ENCODE measurements at places on chromosomes 4 and X. TPM values are rescaled to one million over a fixed set of nuclear protein-coding genes. Genes with fewer than 3 reads are reported as not detected.
A peak's percentile ranks its signal among the peaks of the same experiment; 100 is the strongest.

GRCh38 chrX:10367406-10367805 is 210.6 kb downstream of the CLCN4 start:
- DNase-seq = no peak

DNA sequence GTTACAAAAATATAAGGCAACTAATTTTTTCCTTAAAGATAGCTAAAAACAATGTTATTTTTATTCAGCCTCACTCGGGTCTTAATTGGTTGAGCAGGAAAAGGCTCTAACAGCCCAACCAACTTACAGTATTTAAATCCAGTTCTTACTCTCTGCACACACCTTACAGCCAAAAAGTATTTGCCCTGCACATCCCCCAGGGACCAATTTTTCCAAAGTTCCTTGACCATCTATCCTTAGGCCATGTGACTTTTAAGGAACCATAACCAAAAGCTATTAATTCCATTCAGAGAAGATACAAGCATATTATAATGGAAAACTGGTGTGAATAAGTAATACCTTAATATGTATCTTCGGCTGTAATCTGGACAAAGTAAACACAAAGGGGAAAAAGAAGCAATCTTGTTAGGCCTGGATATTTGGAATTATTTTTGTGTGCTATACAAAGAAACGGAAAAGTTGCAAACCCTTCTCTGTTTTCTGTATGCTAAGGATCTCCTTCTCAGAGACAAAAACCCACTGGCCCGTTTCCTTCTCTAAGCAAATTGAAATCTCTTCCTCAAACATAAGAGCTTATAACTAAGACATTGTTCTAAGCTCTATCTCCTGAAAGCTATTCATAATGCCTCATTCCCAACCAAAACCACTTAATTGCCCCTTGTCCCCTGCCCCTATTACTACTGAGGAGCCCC is 1.0 kb upstream of the THAP9 start:
- DNase-seq = peak; percentile 6

DNA sequence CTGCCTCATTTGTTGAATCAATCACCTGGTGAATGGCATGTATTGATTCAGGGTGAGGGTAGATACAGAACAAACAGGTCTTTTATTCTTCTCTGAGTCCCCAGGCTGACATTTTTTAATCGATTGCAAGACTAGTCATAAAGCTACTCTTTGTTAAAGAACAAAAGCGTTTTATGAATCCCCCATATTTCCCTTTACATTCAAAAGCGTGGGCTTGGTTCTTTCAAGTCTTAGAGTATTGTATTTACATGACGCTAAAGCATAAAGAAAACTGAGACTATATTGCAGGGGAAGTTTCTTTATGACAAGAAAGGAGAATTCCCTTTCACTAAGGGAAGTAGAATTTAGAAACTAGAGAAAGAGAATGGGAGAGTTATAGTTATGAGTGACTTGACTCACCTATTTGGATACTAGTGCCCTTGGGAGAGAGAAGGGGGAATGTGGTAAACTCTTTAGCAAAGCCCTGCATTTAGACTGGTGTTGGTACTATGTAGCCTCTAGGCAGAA is 69.3 kb upstream of the PDE5A start:
- DNase-seq = no peak

- DNase-seq = peak; percentile 47
These were observed 389.4 kb downstream of the GALNTL6 start for GRCh38 chr4:172202480-172203076.

DNA sequence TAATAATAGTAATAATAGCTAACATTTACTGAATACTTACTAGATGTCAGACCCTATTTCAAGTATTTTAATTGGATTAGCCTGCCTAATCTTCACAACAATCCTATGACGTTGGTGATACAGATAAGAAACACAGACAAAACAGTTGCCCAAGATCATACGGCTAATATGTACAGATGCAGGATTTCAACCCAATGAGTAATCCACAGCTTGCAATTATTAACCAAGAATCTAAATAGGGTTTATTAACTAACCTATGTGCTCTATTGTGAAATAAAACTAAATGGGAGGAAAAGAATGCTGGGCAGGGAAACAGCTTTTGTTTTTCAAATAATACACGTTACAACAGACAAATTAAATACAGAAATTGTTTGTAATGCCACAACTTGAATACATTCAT is 23.4 kb downstream of the FBXO8 start:
- peak; percentile 26 for DNase-seq

LAMP2 gene
- 163 TPM for polyA plus RNA-seq

GRCh38 chr4:109486007-109486406 is 52.4 kb downstream of the SEC24B start:
- no peak for DNase-seq

DNA sequence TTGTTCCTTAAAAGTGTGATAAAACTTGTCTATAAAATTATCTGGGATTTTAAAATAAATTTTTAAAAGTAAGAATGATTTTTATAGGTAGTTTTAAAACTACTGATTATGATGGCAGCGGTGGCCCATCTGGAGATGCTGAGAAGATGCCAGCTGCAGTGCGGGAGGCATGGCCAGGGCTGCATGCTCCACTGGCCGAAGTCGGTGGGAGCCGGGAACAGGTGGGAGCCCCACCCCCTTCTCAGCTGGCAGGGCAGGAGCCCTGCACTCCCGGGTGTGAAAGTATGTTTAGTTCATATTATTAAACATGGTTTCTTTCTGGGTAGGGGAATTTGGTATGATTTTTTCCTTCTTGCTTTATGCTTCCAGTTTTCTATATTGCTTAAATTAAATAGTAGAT is 63.8 kb downstream of the CORIN start:
- DNase-seq = no peak

DNA sequence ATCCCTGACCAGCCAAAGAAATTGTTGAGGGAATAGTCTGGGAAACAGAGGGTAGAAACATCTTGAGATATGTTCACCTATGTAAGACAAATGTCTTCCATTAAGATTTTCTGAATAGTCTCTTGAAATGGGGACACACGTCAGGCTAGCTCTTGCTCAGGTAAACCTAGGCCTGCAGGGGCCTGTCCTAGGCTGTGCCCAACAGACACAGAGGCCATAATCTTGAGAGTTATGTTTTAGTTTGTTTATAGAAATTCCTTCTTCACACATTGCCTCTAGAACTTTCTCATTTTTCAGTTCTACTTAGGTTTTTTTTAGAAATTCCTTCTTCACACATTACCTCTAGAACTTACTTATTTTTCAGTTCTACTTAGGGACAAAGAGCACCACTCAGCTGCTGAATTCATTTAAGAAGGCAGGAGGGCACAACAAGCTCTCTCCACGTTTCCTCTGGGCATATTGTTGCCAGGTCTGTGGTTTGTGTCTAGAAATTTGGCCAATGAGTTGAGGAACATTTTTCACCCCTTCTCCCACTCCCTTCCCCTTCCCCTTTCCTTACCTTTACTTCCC is 94.9 kb downstream of the ARHGAP24 start:
- no peak for DNase-seq

- DNase-seq = no peak
These were observed 11.3 kb downstream of the PPA2 start for GRCh38 chr4:105462576-105462975.

DNA sequence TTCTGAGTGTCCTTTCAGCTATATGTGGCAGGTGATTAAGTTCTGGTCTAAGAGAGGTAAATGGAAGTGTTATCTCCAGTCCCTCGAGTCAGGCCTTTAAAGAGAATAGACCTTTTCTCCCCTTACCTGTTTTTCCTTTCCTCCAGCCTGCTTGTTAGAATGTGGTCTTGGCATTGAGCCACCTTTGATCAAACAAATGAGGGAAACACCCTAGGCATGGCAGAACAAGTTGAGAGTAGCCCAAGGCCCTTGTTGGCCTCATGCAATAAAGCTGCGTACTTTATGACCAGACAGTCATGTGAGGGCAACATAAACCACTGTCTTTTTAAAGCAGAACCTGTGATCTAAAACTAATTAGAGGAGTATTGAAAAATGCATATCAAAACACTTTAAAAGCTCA is 13.2 kb upstream of the IL13RA2 start:
- DNase-seq = peak; percentile 71

DNA sequence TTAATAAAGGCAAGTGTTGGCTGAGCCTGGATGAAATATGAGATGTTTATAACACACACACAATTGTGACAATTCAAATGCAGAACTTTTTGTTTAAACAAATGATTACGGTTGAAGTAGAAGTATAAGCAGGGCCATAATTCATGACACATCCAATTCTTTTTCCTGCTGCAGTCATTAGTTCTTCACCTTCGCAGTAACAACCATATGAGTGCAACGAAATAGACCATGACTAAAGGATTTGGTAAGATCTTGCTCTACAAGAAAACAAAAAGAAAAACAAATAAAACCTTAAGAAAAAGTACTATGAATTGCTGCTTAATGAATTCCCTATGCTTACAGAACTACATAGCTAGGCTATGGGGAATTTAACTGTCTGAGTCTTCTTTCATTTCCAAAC is 13.9 kb upstream of the BMPR1B start:
- no peak for DNase-seq

- peak; percentile 18 for DNase-seq
These were observed 146.7 kb downstream of the PCDH7 start for GRCh38 chr4:30866907-30867306.

DNA sequence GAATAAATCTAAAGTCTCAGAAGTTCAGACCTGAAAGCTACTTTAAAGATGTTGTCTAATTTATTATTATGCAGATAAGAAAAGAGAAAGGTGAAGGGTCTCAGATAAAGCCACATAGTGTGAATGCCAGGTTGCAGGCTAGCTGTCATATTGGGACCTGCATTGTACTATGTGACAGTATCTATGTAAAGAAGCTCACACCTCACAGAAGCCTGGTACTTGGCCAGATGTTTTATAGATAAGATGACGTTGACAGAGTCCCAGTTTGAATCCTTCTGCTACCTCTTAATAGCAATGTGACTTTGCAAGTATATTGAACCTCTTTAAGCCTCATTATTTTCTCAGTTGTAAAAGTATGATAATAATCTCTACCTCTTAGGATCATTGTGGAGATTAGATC is 227.0 kb downstream of the SPRY1 start:
- no peak for DNase-seq

ABCG2 gene
- polyA plus RNA-seq = 3.9 TPM

DNA sequence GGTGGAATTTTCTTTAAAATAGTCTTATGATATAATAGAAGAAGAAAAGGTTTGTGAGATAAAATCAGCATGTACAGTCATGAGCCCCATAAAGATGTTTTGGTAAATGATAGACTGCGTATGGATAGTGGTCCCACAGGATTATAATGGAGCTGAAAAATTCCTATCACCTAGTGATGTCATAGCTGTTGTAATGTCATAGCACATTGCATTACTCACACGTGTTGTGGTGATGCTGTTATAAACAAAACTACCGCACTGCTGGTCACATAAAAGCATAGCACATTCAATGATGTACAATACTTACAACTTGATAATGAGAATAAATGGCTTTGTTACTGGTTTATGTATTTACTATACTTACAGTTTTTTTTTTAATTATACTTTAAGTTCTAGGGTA is 715.2 kb upstream of the HTR2C start:
- no peak for DNase-seq

DNA sequence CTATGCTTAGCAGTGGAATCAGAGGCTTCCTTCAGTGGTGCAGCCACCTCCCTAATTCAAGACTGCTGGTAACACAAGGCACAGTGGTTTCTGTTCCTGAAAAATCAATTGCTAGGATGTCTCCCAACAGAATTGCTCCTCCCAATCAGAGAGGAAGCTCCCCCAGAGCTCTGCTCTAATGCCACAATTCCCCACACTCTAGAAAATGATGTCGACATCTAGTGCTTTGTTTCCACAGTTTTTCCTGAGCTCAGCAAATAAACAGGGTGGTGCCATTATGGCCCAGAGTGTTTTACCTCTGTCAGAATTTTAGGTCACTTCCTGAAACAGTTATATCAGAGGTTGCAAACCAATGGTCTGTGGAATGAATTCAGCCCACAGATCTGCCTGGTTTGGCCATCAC is 24.7 kb downstream of the TAB3 start:
- DNase-seq = no peak

DNA sequence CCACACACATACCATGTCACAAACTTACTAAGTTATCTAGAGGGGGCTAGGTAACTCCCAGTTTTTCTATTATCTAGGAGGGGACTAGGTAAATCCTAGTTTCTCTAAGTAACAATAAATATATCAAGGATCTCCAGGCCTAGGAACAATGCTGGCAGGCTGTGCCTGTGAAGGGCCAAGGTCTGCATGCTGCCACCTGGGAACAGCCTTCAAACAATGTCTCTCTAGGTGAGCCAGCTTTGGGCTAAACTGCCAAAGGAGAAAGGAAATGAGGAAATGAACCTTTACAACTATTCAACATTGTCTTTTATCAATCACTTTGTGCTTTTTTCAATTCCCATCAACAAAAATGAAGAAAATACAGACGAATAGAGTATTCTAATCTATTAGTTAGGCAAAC is 23.2 kb downstream of the NAF1 start:
- no peak for DNase-seq

- peak; percentile 57 for DNase-seq
These were observed 365.9 kb downstream of the CXXC4 start for GRCh38 chr4:104128850-104129213.

DNA sequence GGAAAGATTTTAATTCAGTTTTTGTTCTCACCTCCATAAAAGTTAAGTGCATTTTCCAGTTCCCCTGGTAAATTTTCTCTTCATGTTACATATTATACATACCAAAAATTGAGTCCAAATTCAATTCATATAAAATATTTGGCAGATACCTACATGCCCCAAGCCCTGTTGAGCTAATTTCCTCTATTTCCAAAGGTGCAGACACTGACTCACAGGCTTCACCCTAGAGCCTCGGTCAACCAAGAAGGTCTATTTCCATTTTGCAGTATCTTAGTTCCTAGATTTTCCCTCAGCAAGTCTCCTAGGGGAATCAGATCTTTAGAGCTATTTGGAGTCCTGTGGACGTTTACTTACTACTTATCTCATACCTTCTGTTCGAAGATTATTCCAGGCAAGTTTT is 174.4 kb downstream of the TSPAN5 start:
- DNase-seq = no peak

DNA sequence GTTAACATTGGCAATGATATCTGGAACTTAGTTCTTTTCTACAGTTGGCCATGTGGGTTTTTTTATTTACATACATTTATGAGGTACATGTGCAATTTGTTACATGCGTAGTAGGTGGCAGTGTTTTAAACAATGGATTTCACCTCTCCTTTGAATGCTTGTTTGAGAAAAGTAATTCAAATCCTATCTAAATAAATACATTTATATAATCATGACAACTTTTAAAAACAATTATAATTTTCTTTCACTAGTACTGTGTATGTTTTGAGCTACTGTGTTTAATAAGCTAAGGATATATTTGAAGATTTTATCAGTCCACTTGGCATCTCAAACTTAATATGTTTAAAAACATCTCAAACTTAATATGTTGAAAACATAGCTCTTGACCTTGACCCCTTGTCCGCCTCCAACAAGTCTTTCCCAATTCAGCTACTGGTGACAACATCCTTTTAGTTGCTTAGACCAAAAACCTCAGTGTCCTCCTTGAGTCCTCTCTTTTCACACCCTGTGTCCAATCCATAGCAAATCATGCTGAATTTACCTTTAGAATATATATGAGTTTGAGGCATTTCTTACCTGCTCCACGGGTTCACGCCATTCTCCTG is 14.5 kb downstream of the GUCY1B1 start:
- DNase-seq = no peak
